ENCODE measurements at places on chromosomes 2 and 18.

DNA sequence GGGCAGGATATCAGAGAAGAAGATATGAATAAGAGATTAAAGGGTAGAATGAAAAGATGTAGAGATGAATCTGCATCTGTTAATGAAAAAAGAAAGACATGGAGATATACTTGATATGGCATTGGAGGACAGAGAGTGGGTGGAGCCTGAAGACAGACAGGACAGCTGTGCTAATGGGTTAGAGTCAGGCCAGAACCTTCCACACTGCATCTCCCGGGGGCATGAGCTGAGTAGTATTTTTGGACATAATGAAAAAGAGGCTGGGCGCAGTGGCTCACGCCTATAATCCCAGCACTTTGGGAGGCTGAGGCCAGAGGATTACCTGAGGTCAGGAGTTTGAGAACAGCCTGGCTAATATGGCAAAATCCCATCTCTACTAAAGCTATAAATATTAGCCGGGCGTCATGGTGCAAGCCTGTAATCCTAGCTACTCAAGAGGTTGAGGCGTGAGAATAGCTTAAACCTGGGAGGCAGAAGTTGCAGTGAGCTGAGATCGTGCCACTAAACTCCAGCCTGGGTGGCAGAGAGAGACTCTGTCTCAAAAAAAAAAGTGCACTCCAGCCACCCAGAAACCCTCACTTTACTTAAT is 11.4 kb downstream of the FLACC1 start:
- no peak for DNase-seq

DNA sequence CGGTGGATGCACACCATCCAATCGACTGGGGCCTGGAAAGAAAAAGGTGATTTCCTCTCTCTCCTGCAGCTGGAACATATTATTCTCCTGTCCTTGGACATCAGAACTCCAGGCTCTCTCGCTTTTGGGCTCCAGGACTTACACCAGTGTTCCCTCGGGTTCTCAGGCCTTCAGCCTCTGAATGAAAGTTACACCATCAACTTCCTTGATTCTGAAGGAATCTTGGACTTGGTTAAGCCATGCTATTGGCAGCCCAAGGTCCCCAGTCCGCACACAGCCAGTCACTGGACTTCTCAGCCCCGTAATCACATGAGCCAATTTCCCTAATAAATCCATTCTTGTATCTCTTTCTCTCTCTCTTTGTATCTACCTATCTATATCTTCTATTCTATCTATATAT is 418.9 kb downstream of the IRS1 start:
- DNase-seq = no peak

- DNase-seq = no peak
These were observed 424.6 kb downstream of the TGIF1 start for GRCh38 chr18:3874581-3874980.

- no peak for DNase-seq
These were observed 676 bp downstream of the SH3BP4 start for GRCh38 chr2:234952270-234953115.

GRCh38 chr2:49980774-49981173 is 826.5 kb upstream of the FSHR start:
- no peak for DNase-seq

DNA sequence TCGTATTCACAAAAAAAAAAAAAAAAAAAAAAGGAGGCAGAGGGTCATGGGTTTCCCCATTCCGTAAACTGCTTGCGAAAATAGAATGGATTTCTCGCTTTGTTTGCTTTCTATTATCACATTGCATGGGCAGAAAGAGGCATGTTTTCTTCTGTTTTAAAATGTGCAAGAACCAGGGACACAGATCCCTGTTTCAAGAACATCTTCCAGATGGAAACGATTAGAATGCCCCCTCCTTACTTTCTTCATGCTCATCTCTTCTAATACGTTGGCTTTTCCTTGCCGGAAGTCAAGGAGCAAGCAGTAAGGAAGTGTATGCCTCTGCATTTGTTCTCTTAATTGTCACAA is 51.0 kb upstream of the ZNF516 start:
- DNase-seq = no peak

DNA sequence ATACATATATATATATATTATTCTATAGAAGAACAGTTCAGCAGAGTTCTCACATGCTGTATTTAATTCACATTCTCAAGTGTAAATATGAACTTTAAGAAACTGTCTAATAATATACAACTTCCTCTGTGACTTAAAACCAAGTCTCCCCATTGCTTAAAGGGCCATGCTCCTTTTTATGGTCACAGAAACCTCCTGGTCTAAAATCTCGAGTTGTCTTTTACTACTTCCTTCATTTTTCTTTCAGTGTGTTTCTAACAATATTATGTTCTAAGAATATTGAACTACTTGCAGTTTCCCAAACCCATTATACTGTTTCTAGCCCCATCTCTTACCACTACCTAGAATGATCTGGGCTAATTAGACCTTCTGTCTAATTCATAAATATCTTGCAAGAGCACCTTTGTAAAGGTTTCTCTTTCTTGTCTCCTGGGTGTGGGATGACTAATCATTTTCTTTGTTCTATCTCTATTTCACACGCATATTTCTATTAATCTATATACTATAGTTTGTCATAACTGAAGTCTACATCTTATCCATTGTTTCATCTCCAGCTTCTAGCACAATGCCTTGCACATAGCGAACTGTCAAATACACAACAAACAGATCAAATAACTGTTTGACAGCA is 48.8 kb downstream of the ERBB4 start:
- DNase-seq = no peak

GRCh38 chr2:169193618-169194017 is 124.3 kb downstream of the DHRS9 start:
- no peak for DNase-seq

DNA sequence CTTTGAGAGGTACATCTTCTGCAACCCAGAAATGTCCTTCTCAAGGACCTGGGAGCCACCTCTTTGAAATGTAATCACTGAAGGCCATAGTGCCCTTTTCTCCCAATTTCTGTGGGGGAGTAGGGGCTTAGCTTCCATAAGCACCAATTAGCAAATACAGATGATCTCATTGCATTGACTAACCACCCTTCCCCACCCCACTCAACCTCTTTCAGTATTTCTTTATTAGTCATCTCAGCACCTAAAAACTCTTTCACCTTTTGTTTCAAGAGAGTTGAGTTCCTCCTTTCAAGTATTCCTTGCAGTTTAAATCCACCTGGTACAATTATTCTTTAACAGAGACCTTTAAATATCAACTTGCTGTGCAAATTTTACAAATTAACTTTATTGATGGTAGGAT is 1011.8 kb upstream of the CDH2 start:
- no peak for DNase-seq
